ENCODE measurements at places on chromosomes 1 and 21.

- no peak for DNase-seq
These were observed 21.8 kb downstream of the PPFIA4 start for GRCh38 chr1:203048086-203048485.

- no peak for DNase-seq
These were observed 81.1 kb downstream of the DSCAM start for GRCh38 chr21:40765811-40766210.

- DNase-seq, result no peak
These were observed 250.9 kb downstream of the MATN1 start for GRCh38 chr1:30472526-30472925.

DNA sequence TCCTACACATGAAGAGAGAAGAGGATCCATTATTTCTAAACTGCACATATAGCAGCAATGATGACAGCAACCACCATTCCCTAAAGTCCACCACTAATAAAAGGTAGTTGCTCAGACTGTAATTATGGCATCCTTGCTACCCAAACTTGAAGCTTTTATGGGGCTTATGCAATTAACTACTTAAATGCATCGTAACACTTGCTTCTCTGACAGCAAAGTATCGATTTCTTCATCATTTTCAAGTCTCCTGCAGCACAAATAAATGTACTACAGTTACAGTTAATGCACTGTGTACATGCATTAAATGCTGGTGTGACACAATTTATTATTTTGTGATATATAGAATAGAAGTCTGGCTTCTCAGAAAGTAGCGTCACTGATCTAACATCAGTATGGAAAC lies 241.7 kb downstream of the USH2A start:
- DNase-seq, result no peak

DNA sequence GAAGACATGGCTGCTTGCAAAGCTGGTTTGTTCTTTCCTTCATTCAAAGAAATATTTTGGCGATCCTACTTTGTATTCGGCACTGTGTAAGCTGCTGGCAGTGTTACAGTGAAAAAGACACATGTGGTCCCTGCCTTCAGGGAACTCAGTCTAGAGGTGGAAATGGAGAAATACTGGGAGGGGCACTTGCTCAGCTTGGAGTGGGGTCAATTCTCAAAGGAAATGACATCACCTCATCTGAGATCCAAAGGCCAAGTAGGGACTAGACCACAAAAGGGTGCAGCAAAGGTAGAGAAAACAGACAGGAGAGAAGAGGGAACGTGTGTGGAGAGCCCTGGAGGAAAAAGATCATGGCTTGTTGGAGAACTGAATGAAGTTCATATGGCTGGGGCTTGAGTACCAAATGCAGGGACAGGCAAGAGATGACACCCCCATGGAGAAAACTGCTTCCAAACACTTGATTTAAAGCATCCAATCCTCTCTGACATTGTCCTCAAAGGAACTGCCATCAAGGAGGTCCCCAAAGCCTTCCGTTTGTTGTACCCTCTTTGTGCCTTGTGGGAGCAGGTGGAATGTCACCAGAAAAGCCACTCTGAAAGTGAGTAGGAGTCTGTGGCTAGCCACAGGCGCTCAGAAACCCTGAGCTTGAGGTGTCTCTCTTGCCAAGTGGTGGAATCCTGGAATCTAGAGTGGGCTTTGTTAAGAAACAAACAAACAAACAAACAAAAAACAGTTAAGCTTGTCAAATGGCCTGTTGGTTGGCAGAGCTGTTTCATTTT lies 48.3 kb upstream of the TDRD10 start:
- DNase-seq, result no peak

Measured in GM13977 (cell line).